ENCODE measurements at places on chromosomes 4 and X.

- DNase-seq: peak; percentile 33
Observed at GRCh38 chr4:109816082-109816442, 500 bp downstream of the GAR1 start.

GRCh38 chr4:10050261-10050661 is 29.0 kb upstream of the SLC2A9 start:
- DNase-seq: no peak

- DNase-seq: peak; percentile 24
Observed at GRCh38 chr4:140156529-140157171, 2.7 kb upstream of the MAML3 start.

GRCh38 chr4:173434231-173434630 is 35.3 kb upstream of the SCRG1 start:
- no peak for DNase-seq

GRCh38 chr4:21946858-21947257 is 1.7 kb downstream of the KCNIP4 start:
- no peak for DNase-seq

DNA sequence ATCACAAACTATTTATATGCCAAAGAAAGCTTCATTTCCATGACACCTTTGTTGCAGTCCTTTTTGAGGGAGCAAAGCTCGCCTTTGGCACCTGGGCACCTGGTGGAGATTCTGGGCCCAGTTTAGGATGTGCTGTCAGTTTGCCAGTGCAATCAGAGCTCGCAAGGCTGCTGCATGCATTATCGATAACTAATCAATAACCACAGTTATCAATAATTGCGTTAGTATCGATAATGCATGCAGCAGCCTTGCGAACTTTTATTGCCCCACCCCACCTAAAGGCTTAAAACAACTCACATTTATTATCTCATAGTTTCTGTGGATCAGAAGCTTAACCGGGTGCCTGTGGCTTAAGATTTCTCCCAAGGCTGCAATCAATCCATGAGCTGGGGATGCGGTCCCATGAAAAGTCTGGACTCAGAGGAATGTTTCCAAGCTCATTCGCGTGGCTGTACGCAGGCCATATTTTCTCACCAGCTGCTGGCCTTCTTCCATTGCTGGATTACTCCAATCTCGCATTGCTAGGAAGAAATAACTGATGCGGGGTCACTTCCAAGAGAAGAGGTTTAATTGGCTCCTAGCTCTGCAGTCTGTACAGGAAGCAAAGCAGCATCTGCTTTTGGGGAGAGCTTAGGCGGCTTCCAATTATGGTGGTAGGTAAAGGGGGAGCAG is 6.2 kb upstream of the AFAP1 start:
- no peak for DNase-seq
